CD4-positive, alpha-beta T cell treated with Interleukin-1 beta for 1 hour (primary cell): ENCODE measurements at places on chromosomes 4 and X.

DNA sequence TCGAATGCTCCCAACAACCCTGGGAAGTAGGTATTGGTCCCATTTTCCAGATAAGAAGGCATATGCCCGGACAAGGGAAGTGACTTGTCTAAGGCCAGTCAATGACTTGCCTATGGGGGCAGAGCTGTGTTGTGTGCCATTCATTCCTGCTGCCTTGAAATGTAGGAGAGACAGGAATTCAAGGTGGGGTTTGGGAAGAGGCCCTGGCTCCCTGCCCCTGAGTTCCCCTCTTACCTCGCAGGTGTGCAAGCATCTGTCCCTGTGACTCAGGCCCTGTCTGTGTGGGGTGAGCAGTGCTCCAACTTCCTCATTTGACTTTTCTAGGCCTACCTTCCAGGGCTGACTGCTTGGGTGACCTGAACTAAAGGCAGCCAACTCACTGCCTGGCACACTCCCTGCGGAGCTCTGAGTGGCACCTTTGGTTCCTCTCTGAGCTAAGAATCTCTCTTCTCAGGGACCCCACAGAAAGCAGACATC lies 5.1 kb downstream of the EFNB1 start:
- DNase-seq = no peak

GRCh38 chr4:5632066-5632440 lies 76.3 kb downstream of the EVC2 start:
- DNase-seq = no peak

DNA sequence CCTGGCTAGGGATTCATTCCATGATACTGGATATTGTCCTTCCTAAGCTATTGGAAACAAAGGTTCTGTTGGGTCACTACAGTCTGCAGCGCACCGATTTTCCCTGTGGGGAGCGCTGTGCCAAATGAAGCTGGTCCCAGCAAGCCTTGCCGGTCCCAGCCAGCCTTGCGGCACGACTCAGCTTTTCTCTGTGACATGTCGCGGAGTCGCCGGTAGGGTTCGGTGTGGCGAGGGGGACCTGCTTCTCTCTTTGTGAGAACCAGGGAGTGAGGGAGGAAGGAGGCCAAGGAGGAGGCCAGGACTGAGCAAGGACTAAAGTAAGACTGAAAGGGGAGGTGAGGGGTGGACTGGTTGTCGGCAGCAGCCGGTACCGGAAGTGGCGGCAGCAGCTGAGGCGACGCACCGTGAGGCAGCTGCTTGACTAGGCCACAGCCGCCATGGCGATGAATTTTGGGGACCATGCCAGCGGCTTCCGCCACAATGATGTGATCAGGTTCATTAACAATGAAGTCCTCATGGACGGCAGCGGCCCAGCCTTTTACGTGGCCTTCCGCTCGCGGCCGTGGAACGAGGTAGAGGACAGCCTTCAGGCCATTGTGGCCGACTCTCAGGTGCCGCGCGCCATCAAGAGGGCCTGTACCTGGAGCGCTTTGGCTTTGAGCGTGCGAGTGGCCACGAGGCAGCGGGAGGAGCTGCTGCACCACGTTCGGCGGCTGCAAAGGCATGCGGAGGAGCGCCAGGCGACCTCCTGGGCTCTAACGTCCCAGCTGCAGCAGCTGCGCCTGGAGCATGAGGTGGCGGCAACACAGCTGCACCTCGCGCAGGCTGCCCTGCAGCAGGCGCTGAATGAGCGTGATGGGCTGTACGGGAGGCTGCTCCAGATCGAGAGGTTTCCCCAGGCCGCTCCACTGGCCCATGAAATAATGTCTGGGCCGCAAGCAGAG lies at the start of gene TEX13D:
TSS of gene TEX13D (plus strand) at position 180 of the 944 bp plus-strand sequence. CDS start at position 438, 258 bp downstream.
- DNase-seq = no peak

- no peak for DNase-seq
Measured at GRCh38 chr4:118398226-118399090, 45.7 kb upstream of the PRSS12 start.

DNA sequence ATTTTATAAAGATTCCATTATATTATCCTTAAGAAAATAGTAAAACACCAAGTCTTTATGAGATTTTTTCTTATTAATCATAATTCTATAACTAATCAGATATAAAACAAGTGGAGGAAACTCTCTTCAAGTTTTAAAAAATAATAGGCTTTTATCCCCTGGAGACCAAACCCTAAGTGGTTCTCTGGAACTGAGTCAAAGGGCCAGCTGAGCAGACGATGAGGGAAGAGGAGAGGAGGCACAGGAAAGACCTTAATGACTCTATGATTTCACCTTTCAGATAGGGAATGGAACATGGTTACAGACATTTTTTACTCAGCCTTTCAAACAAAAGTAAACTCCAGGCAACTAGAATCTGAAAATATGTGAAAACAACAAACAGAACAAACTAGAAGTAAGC lies 201.8 kb downstream of the SLC39A8 start:
- no peak for DNase-seq

DNA sequence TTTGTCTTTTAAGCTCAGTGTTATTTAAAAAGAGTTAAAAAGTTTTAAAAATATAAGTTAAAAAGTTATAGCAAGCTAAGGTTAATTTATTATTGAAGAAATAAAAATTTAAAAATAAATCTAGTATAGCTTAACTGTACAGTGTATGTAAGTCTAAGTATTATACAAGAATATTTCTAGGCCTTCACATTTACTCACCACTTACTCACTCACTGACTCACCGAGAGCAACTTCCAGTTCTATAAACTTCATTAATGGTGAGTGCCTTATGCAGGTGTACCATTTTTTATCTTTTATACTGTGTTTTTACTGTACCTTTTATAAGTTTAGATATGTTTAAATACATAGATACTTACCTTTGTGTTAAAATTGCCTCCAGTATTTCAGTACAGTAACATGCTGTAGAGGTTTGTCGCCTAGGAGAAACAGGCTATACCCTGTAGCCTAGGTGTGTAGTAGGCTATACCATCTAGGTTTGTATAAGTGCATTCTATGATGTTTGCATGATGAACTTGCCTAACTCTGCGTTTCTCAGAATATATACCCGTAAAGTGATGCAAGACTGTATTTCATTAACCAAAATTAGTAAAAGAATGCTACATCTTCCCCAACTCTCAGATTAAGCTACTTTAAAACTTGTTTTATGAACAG lies 202.9 kb downstream of the CFAP299 start:
- DNase-seq = no peak

- DNase-seq = no peak
Measured at GRCh38 chr4:95124906-95125504, 367.2 kb downstream of the BMPR1B start.

DNA sequence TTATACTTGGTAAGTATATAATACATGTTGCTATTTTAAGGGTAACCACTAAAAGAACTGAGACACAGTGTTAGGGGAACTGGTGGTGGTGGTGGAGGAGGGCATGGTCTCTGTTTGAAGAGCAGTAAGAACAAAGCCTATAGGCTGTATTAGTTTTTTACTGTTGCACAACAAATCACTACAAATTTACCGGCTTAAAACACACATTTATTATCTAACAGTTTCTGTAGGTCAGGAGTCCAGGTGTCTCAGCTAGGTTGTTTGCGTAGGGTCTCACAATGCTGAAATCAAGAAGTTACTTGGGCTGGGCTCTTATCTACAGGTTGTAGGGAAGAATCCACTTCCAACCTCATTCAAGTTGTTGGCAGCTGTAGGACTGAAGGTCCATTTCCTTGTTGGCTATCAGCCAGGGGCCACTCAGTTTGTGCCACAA lies 52.6 kb downstream of the CASK start:
- no peak for DNase-seq
